ENCODE measurements at places on chromosomes 12 and 14.
A peak's percentile ranks its signal among the peaks of the same experiment; 100 is the strongest.

DNA sequence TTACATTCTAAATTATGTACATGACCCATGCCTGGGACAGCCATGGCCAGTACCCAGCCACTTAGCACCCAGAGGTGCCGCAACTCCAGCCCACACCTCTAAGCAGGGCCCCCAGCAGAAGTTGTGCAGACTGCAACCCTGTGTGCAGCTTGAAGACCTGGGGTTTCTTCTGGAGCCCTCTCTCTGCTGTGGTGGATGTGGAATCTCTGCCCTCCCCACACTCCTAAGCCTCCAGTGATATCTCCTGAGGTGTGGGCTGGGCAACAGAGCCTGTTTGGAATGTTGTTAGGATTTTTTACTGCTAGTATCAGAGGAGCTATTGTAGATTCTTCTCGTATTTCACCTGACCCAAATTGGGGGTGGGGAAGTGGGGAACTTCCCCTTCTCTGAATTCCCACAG, 59.4 kb upstream of the TUNAR start:
- DNase-seq, result no peak

GRCh38 chr12:93042283-93042682, 113.2 kb upstream of the EEA1 start:
- no peak for DNase-seq

- DNase-seq, result no peak
Measured at GRCh38 chr14:58739674-58740073, 101.9 kb downstream of the DACT1 start.

GRCh38 chr12:88854260-88854659, 274.0 kb upstream of the KITLG start:
- DNase-seq, result peak; percentile 95

DNA sequence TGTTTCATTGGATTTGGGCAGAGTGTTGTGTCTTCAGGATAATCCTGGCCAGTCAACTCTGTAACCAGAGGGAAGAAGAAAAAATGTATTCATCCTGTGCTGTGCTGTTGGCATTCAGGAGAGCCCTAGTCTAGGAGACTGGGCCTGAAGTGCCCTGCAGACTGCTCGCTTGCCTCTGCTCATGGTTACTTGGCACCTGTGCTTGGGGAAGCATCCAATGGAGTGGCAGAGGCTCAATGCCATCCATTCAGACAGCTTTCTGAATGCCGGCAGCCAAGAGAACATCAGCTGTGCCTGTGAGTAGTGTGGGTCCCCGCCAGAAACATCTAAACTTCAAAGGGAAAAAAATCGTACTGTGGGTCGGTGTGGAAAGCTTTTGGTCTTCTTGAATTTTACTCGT, 124.2 kb downstream of the SRGAP1 start:
- no peak for DNase-seq

- no peak for DNase-seq
Measured at GRCh38 chr12:52912711-52913430, 8.0 kb upstream of the KRT8 start.

DNA sequence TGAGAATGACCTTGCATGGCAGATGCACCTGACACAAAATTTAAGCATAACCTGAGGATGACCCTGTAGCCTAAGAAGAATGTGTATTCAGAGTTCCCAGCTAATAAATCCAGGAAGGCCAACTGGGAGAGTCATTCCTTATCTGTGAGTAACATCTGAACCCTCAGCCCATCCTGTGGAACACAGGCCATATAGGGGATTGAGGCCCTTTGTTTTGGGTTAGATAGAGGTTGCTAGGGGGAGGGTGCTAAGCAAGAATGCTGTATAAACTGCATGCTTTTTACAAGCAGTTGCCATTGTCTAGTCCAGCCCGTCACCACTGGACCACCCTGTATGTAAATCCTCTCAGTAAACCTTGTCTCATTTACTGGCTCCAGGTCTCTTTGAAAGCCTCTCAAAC, 77.0 kb downstream of the BICD1 start:
- DNase-seq, result peak; percentile 48

DNA sequence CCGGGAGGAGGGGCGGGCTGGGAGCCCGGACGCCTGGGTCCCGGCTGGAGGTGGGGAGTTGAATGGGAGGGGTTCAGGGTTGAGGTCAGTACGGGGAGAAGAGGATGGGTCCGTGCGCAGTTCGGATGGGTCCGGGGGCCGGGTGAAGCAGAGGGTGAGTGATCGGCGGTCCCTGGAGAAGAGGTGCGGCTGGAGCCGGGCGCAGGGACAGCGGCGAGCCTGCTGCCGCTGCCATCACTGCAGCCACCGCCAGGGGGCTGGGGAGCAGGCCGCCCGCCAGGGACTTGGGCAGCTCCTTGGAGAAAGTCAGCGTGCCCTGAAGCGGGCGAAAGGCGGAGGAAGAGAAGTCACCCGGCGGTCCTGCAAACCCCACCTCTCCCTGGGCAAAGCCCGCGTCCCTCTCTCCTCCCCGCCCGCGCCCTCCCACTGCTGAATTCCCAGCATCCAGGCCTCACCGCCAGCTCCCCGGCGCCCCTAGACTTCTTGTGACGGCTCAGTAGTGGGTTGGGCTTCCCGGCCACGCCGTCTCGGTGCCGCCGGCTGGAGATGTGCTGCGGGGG, 6.0 kb upstream of the GPR84 start:
- DNase-seq, result peak; percentile 78

GRCh38 chr14:103142721-103143302, 19.6 kb downstream of the TNFAIP2 start:
- DNase-seq, result no peak

GRCh38 chr12:77102123-77102522, 36.8 kb upstream of the E2F7 start:
- peak; percentile 51 for DNase-seq

GRCh38 chr14:52272375-52272774, 4.9 kb downstream of the PTGDR start:
- no peak for DNase-seq

- peak; percentile 22 for DNase-seq
Measured at GRCh38 chr14:57987051-57987450, 121.2 kb upstream of the SLC35F4 start.

- peak; percentile 49 for DNase-seq
Measured at GRCh38 chr14:89417465-89418225, 612 bp upstream of the FOXN3 start.

- DNase-seq, result no peak
Measured at GRCh38 chr12:124919521-124920352, 5.3 kb upstream of the UBC start.

- DNase-seq, result no peak
Measured at GRCh38 chr14:80356413-80356812, 145.1 kb upstream of the DIO2 start.

- peak; percentile 45 for DNase-seq
Measured at GRCh38 chr12:49667325-49668090, 39.7 kb downstream of the FMNL3 start.

- DNase-seq, result no peak
Measured at GRCh38 chr12:120481022-120481767, 11.6 kb upstream of the SRSF9 start.

DNA sequence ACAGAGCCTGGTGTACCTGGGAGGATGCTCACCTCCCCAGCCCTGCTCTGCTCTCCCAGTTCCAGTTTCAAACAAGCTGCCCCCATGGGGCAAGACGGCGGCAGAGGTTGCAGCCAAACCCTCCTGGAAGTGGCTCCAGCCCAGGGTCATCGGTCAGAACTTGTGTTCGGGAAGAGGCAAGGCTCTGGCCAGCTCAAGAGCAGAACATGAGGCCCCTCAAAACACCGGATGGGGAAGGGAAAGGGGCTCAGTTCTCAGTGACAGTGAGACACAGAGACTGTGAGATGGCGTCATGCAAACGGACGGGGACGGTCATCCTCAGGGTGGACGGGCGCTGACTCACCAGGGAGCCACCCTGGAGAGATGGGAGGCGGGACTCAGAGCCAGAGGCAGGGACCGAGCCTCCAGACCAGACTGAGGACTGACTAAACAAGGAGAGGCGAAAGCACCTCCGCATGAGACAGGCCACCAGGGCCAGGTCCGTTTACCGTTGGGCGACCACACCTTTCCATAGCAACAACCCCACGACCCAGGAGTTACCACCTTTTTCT, 63.9 kb upstream of the GALNT9 start:
- no peak for DNase-seq

- no peak for DNase-seq
Measured at GRCh38 chr12:58939399-58940100, 19.2 kb upstream of the LRIG3 start.

DNA sequence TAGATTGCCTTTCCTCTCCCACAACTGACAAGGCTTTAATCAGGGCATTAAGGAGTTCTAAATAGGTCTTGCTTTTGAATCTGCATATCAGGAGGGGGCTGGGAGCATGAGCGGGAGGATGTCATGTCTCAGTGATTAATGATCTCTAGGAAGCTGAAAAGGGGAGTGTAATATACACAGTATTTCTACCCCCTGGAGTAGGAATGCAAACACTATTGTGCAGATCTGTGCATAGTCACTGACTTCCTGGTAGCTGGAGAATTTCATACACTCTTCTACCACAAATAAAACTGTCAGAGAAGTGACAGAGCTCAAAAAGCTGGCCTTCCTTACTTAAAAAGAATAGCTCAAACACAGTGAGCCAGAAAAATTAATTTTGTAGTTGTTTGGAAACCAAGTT, 65.8 kb downstream of the RIC8B start:
- peak; percentile 80 for DNase-seq

DNA sequence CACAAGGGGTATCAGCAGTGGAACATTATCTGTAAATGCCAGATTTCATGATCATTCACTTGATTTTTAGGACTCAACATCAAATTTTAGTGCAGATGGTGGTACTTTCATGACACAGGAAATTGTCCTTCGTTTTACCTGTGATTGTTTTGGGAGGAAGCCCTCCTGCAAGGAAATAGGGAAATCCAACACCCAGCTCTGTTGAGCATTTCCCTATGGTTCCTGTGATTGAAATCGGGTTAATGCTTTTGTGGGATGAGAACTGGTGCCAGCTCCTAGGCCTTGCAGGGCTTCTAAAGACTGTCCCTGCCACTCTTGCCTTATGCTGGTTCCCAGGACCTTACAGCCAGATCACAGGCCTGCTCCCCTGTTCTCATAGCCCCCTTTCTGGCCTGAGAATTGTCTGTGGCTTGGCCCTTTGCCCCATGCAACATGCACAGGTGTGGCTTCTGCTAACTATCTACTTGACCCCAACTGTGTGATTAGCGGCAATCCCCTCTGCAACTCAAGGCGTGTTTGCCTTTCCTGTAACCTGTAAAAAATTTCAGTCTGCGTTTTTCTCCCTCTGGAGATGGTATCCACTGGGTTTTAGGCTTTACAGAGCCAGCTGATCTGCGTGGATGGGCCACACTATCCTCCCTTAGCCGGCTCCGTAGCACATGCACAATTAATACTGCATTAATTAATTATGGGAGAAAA, 112.5 kb downstream of the ETV6 start:
- no peak for DNase-seq

DNA sequence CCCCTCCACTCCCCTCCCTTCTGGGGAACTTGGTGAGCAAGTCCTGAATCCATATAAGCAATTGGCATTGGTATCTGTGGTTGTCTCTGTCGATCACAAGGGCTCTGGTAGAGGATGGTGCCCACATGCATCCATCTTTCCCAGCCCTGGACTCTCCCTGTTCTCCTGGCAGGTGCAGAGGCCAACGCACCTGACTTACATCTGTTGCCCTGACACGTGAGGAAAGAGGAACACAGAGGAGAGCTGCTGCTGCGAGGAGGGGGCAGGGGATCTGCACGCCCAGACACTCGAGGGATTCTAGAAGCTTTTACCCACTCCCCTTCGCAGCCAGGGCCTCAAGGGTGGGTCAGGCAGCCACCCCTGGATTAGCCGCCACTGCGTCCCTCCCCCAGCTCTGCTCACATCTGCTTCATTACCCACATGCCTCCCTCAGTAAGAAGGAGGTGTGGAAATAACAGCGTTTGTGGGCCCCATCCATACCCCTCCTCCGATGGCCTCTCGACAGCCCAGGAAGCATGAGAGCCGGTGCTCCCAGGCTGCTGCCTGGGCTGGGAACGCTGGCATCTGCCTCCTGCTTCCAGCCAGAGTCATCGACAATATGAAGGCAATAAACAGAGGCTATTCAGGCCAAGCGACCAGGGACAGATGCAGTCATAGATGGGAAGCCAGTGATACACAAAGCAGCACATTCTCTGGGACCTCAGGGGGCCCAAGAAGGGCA, 56.5 kb downstream of the KDM2B start:
- DNase-seq, result no peak

DNA sequence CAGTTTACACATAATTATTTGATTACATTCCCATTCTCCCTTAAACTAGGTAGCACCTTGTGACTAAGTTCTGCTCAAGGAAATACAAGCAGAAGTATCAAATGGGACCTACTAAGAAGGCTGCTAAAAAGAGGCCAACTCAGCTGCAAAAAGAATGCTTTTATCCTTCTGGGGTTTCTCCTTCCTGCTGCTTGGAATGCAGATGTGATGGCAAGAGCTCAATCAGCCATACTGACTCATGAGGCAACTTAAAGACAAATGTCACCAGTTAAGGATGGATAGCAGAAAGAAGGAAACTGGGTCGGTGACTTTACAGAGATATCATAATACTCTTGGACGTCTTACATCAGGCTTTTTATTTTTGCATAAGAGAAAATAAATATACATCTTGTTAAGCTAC, 38.0 kb upstream of the RAP1B start:
- peak; percentile 85 for DNase-seq

DNA sequence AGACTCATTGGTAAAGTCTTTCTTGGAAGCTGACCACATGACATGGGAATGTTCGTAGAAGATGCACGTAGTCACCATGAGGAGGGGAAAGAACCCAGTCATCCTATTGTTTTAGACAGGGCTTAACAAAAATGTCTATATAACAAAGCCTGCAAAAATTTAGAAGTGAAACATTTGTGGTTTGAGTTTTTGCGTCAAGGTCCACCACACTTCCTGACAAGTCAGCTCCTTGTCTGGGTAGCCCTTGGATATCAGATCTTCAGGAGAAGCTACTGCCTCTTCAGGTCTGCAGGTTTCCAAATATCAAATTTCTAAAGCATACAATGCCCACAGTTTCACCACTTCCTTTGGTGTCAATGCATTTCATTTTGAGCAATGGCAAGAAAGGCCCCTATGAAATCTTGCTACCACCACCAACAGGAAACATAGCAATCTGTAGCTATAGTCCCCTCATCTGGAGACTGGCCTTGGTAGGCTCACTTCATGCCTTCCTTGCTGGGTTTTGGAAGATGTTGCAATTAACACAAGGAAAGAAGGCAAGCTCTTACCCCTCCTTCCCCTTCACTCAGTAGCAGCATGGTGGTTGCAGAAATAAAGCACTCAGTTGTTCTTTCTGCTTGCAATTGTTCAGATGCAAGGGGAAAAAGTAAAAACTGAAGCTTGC, 235.2 kb downstream of the PCNX1 start:
- DNase-seq, result peak; percentile 98

- DNase-seq, result no peak
Measured at GRCh38 chr12:31481415-31481814, 109.5 kb downstream of the DENND5B start.

GRCh38 chr12:130870442-130871285, 1.2 kb upstream of the RAN start:
- DNase-seq, result peak; percentile 91

DNA sequence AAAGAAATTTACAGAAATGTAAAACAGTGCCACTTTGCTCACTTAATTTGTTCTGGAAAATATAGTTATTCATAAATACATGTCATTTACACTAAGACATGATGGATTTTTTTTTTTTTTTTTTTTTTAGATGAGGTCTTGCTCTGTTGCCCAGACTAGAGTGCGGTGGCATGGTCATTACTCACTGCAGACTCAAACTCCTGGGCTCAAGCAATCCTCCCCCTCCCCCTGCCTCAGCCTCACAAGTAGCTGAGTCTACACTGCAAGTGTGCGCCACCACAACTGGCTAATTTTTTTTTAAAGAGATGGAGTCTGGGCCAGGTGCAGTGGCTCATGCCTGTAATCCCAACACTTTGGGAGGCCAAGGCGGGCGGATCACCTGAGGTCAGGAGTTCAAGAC, 101.2 kb downstream of the PPP2R5C start:
- no peak for DNase-seq
